Dermis blood vessel endothelial cell (primary cell): ENCODE measurements at places on chromosomes 2 and 18. TPM values are rescaled to one million over a fixed set of nuclear protein-coding genes. Genes with fewer than 3 reads are reported as not detected.

RAB17 gene
- 4.9 and 14.1 TPM in 2 replicates for total RNA-seq

ACMSD gene
- 0.09 and 0.34 TPM in 2 replicates for total RNA-seq

UNC80 gene
- 0.17 and 0.19 TPM in 2 replicates for total RNA-seq

ZNF519 gene
- 2.6 and 5.4 TPM in 2 replicates for total RNA-seq

MFSD6 gene
- total RNA-seq = 9.9 and 10.2 TPM in 2 replicates

POTEC gene
- not detected in 2 replicates for total RNA-seq

MC2R gene
- total RNA-seq = not detected in 2 replicates

SPATA3 gene
- total RNA-seq = not detected in 2 replicates

IL1R2 gene
- total RNA-seq = 0.28 and 0.34 TPM in 2 replicates

SLC5A7 gene
- total RNA-seq = not detected in 2 replicates
